ENCODE measurements at places on chromosomes 1 and 21. TPM values are rescaled to one million over a fixed set of nuclear protein-coding genes. Genes with fewer than 3 reads are reported as not detected.

DNA sequence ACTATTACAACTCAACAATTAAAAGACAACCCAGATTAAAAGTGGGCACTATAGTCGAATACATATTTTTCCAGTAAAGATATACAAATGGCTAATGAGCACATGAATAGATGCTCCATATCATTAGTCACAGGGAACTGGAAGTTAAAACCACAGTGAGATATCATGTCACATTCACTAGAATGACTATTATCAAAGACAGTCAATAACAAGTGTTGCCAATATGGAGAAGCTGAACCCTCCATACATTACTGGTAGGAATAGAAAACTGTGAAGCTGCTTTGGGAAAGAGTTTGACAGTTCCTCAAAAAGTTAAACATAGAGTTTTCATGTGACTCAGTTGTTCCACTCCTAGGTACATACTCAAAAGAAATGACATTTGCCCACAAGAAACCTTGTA is 30.6 kb upstream of the MRPS6 start:
- no peak for DNase-seq

- peak; percentile 66 for DNase-seq
Observed at GRCh38 chr1:94755675-94756074, 64.5 kb upstream of the SLC44A3 start.

The LRIF1 gene
- polyA plus RNA-seq, result 8.7 TPM

GRCh38 chr1:50774759-50775351 is 185.2 kb downstream of the FAF1 start:
- DNase-seq, result peak; percentile 57

The RBM11 gene
- not detected for polyA plus RNA-seq

GRCh38 chr1:30274173-30274970 is 449.0 kb downstream of the MATN1 start:
- no peak for DNase-seq

- DNase-seq, result peak; percentile 12
Observed at GRCh38 chr1:54671985-54672608, 30.5 kb downstream of the MROH7 start.

GRCh38 chr1:51345300-51345687 is 14.9 kb upstream of the TTC39A start:
- DNase-seq, result no peak

The ENAH gene
- polyA plus RNA-seq, result 140 TPM

DNA sequence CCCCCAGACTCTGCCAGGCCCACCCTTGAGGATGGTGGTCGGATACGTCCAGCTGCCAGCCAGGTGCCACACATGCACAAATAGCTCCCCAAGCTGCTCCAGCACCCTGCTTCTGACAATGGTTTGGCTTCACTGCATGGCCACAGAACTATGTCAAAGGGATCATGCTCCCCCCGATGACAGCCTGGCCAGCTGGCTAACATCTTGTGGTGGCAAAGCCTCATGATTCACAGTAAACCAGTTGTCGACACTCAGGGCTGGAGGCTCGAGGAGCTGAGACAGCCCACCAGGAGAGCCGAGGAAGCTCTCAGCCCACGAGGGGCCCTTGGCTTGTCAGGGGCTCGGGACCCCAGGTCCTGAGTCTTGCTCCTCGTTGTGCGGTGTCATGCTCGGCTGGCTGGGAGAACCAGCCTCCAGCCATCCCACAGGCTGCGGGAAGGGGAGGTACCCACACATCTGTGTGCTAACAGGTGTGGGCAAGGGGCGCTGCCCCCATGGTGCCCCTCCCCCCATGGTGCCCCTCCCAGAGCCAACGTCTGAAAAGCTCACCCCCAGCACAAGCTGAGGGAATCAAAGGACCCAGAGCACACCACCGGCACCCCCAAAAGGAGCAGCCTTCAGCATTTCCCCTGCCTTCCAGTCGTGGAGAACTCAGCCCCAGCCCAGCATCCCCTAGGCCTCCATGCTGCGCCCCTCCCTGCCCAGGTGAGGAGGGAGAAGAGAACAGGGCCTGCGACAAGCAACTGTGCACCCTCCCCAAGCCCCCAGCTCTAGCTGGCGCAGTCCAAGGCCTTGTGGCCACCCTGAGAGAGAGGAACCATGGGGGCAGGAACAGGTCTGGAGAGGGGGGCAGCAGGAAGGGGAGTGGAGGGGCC is 41.2 kb downstream of the KIF21B start:
- no peak for DNase-seq

DNA sequence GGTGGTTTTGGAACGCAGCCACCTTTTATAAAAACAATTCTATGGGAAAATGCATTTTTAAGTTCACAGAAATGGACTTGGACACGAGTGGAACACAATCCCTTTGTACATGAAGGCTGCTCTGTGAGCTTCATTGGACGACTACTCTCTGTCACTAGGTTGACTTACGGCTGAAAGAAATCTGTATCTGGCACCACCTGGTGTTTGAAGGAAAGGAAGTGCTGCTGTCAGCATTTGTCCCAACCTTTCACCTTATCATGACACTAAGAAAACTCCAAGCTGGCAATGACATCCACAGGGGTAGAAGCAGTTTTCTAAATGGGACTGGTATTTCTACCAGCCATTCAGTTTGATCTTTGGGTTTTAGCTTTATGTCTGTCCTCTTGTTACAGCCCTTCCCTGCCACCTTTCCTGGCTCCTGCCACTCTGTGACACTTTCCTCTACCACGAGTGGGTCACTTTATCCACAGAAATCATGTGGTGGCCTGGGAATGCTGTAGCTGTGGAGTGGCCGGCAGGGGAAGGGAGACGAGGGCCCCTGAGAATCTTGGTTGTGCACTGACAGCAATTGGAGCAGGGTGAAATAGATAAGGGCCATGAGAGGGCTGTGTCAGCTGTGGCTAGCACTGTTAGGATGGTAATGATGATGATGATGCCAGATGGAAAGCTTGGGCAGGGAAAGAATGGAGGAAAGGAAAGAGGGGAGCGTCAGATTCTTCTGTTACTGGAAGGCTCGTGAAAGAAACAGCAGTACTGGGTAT is 85.2 kb downstream of the TBX19 start:
- DNase-seq, result no peak

The PPIAL4G gene
- not detected for polyA plus RNA-seq

DNA sequence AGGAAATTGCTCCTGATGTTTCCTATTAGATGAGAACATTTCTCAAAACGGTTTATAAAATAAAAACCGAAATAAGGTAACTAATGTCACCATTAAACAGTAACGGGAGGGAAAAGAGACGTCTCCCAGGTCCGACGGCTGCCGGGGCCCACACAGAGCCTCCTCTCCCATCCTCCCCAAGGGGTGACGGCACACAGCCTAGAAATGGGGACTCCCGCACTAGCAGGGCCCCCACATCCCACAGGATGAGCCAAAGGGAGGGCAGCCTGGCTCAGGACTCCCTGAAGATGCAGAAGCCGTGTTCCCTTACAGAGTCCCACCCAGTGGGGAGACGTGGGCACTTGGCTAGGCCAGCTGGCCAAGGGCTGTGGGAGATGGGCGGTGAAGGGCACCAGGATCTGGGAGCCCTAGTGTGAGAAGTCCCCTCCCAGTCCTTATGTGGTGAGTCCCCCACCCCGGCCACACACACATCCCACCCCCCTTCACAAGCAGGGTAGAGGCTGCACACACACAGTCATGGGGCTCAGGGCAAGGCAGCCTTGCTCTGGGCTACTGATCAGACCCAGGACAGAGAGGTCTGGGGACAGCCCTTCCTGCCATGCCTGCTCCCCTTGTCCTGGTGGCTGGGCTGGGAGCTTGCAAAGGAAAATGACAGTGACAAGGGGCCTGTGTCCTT is 3.3 kb downstream of the KRTAP10-3 start:
- no peak for DNase-seq

- no peak for DNase-seq
Observed at GRCh38 chr1:3515774-3516480, 61.5 kb downstream of the ARHGEF16 start.

GRCh38 chr1:173424782-173425407 is 52.2 kb upstream of the PRDX6 start:
- no peak for DNase-seq

- no peak for DNase-seq
Observed at GRCh38 chr1:150234309-150234565, 1.7 kb downstream of the ANP32E start.

GRCh38 chr1:36849956-36850355 is 184.4 kb downstream of the GRIK3 start:
- DNase-seq, result no peak

DNA sequence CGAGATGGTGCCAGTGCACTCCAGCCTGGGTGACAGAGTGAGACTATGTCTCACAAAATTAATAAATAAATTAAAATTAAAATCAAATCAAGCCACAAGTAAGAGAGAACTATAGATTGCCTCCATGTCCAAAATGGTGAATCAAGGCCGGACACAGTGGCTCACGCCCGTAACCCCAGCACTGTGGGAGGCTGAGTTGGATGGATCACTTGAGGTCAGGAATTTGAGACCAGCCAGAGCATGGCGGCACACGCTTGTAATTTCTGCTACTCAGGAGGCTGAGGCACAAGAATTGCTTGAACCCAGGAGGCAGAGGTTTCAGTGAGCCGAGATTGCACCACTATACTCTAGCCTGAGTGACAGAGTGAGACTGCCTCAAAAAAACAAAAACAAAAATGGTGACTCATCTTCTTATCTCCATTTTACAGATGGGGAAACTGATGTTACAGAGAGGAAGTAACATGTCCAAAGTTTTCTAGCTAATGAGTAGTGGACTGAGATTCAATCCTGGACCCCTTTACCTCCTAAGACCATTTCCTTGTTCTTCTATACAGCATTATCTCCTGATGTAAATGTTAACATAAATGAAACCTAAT is 99.0 kb upstream of the HNRNPU start:
- no peak for DNase-seq

GRCh38 chr1:234322979-234323378 is 50.3 kb upstream of the COA6 start:
- DNase-seq, result no peak

The SPRR2G gene
- not detected for polyA plus RNA-seq

The INKA2 gene
- polyA plus RNA-seq, result 22.6 TPM

DNA sequence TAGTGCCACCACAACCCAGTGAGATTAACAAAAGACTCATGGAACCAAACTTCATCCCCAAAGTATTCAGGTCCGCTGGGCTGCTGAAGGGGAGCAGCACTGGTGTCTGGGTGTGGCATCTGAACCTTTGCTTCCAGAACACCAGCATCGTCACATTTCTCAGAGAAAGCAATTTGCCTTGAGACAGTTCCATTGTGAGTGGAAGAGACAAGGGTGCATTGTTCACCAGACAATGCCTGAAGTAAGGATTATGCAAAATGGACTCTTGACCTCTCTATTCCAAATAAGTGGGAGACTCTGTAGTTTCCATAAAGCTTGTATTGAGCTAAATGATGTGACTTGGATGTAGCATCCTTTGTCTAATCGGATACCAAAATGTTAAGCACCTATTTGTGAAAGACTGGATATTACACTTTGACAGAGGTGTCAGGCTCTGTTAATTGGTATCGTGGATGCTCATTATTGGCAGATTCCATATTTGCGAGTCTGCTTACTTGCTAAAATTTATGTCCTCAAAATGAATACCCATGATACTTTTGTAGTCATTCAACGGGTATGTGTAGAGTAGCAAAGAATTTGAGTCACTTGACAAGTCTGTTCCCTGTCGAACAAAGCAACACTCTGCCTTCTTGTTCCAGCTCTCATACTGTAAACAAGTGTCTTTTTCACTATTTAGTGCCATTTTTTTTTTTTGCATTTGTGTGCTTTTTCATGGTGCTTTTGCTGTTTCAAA is 75.6 kb downstream of the MRPS6 start:
- DNase-seq, result no peak

DNA sequence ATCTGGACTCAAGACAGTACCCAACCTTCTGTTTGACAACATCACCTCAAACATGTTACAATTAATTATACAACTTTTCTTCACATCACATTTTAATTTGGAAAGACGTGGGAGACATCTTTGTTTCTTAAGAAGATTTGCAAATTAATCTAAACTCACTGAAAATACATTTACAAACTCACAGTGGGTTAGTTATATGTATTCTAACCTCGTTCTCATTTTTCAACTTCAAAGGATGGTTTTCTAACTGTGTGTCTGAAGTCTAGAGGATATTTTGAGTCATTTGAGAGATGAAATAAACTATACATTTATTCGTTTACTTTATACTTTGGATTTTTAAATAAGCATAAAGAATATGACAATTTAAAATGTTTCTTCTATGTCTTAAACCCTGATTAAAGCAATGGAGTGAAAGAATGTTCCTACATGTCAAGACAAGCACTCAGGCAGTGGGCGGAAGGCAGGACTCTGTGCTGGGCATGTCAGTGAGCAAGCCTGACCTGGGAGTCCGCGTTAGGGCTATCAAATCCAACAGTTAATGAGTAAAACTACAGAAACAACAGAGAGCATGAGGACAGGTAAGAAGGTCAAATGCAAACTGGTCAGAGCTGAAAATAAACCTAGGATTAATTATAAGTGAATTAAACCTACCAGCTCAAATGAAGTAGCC is 76.5 kb upstream of the CTTNBP2NL start:
- DNase-seq, result no peak

- DNase-seq, result no peak
Observed at GRCh38 chr1:245086389-245086969, 68.3 kb upstream of the KIF26B start.

DNA sequence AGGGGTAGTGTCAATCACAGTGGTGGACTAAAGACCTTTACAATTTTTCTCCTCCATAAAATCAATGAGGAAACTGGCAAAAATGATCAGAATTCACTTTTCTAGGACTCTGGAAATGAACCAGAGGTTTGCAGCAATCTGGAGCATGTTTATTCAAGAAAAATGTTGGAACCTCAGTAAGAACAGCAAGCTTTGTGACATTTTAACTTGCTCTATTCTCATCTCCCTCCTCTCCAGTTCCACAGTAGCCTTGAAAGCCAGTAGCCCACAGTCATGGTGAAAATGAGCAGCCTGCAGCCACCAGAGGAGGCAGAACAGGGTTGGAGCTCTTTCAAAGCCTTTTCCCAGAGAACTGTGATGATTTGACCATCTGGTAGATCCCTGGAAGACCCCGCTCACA is 9.1 kb downstream of the TTC4 start:
- DNase-seq, result no peak

The GBP2 gene
- polyA plus RNA-seq, result 8.5 TPM

DNA sequence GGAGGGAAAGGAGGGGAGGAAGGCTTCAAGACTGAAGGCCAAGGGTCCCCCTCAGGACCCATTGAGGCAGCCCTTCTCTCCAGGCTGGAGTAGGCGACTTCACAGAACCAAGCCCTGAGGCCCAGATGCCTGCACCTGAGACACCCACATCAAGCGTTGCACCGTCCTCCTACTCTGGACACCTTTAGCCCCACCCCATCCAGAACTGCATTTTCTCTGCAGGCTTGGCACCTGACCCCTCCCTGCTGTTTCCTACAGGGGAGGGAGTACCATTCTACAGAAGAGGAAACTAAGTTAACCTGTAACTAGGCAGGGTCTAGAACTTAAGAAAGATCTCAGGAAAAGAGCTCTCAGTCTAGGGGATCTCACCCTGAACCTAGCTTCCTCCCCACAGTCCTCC is 12.0 kb downstream of the PEF1 start:
- DNase-seq, result no peak

The ATP6V1G3 gene
- polyA plus RNA-seq, result not detected

GRCh38 chr1:160868141-160868540 is 5.5 kb upstream of the CD244 start:
- no peak for DNase-seq

The OR2W3 gene
- 2.2 TPM for polyA plus RNA-seq
